ENCODE measurements at places on chromosomes 13 and 19.

DNA sequence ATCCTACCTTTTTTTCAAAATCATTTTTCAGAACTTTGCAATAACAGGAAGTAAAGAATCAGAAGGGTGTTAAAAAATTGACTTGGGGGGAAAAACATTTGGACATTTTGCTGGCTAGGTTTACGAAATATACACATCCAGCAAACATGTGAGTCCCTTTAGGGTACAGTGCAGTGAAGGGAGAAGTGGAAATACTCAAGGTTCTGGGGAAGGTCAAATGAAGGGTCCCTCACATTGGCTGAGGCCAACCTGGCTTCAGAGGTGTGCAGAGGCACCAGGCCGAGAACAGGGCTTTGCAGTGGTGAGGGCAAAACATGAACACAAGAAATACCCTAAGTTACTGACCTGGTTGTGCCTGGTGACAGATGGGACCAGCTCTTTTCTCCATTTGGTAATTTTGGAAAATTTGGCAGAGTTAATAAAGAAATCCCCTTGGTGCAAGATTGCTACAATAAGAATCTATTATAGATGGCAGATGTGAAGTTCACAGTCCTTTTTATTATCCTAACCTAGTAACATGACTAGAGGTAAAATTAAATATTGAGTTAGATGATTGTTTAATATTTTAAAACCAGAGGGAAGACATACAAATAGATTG, 1.5 kb upstream of the UPF3A start:
- DNase-seq: no peak

GRCh38 chr13:94435604-94436226, 43.8 kb downstream of the DCT start:
- peak; percentile 60 for DNase-seq

DNA sequence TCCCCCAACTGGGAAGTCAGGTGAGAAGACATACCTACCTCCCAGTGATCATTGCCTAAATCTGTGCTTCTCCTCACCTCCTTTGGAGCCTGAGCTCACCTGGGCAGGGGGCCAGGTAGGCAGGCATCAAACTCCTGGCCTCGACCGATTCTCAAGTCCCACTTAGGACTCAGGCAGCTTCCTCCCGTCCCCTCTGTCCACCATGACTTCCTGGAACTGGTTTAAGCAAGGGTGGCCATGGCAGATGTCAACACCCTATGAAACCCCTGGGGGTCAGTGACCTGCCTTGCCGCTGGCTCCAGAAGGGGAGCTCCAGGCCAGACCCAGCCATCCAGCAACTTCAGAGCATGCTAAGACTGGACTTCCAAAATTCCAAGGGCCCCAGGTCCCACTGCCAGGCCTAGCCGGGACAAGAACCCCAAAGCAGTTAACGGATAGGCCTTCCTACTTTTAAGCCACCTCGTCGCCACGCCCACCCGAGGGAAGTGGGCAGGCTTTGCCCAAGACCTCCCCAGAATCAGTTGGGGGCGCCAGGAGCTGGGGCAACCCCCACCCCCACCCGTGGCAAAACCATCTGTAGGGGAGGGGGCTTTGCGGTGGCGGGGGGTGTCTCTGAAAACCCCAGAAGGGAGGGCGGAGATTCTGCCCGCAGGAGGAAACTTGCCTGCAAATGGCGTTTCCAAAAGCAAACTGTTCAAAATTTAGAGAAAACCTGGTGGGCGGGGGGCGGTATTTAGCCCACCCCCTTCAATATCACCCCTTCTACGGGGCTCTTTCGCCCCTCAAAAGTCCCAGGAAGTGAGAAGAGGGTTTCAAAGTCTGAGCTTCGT, 657 bp downstream of the PLIN3 start:
- peak; percentile 44 for DNase-seq

DNA sequence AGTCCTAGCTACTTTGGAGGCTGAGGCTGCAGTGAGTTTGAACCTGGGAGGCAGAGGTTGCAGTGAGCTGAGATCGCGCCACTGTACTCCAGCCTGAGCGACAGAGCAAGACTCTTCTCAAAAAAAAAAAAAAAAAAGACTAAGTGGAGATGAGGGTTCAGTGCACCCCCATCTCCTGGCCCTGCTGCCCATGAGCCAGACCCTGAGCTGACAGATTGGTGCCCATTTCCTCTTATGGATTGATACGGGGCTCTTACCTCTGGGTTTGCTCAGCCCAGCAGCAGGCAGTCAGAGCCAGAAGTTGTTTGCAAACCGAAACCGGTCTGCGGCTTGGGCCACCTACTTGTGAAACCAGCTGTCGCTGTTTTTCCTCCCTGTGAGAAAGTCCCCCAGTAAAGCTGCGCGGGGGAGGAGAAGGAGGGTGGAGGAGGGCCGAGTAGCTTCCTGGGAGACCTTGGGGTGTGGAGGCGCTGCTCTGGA, 36.9 kb downstream of the ARRDC2 start:
- DNase-seq: no peak

- DNase-seq: no peak
Observed at GRCh38 chr13:99383511-99383921, 76.3 kb upstream of the GPR183 start.

- no peak for DNase-seq
Observed at GRCh38 chr19:571566-571974, 826 bp upstream of the BSG start.

- DNase-seq: peak; percentile 74
Observed at GRCh38 chr19:6235031-6235951, 44.5 kb downstream of the MLLT1 start.

- DNase-seq: peak; percentile 3
Observed at GRCh38 chr13:66322193-66322740, 907.9 kb downstream of the PCDH9 start.

DNA sequence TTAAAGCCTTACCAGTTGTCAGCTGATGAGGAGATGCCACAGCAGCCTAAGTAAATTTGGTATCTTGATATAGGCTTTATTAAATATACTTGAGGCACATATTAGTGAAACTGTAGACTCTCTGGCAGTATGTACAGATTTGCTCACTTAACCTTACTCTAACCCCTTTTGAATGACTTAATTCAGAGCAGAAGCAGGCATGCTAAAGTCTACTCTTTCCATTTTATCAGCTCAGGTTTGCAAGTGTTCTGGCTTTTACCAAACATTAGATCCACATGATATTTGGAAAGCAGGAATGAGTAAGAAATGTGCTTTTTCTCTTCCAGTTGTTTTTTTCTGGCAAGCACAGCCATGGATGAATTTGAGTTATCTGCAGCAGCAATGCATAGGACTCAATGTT, 541.0 kb upstream of the PCDH9 start:
- DNase-seq: peak; percentile 67

- DNase-seq: no peak
Observed at GRCh38 chr19:4393947-4394590, 6.3 kb downstream of the SH3GL1 start.

GRCh38 chr13:53188120-53188519, 159.5 kb downstream of the OLFM4 start:
- no peak for DNase-seq

- DNase-seq: no peak
Observed at GRCh38 chr19:7788933-7789323, 25.9 kb downstream of the CLEC4M start.

DNA sequence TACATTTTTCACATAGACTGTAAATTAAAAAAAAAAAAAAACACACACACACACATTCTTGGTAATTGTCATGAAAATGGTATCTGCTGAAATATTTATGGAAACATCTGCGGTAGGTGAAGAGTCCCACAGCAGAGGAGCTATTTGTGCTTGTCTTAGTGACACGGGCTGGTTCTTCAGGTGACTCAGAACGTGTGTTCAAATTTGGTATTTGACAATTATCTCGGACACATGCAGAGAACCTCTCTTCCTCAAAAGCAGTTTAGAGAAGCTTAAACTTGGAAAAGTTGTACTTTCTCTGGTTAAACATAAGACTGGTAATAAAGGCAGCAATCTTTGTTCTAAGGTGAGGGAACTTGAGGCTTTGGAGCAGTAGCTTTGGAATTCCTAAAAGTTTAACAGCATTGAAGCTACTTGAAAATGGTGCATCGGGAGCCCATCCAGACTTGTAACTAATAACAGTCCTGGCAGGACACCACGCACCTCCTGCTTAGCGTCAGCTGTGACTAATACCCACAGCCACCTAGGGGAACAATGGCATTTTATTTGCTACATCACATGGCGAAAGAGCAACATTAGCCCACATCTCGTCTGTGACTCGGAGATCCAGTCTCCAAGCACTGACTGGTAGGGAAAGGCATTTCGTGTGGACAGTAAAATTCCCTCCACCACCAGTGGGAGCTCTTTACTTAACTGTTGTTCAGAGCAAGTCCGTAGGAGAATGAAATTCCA, 1505.1 kb upstream of the SLC10A2 start:
- peak; percentile 48 for DNase-seq

DNA sequence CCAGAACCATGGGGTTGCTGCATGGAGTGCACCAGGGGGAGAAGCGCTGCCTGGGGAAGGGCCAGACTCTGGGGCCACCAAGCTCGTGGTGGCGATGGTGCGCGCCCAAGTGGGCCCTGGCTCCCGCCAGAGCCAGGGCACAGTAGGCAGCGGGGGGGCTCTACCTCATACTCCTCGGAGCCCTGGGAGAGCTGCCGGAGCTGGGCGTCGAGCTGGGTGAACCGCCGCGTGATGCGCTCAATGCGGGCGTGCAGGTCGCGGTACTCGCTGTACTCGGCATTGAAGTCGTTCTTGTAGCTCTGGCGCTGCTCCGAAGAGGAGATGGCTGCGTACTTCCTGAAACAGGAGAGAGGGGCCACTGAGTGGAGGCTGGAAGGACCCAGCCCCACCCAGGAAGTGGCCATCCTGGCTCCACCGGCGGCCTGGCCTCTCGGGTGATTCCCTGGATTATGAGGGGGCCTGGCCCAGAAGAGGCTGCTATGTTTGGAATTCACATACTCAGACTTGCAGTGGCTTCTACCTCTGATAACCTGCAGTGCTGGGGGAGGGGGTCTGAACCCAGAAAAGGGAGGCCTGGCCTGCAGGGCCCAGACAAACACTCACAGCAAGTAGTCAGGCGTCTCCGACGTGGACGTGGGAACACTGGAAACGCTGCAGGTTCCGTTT, 8.3 kb upstream of the ISYNA1 start:
- DNase-seq: no peak

- DNase-seq: no peak
Observed at GRCh38 chr13:30918662-30919405, 12.8 kb downstream of the MEDAG start.

GRCh38 chr19:45041125-45041524, 2.3 kb downstream of the CLASRP start:
- no peak for DNase-seq

GRCh38 chr13:74206061-74206561, 71.9 kb upstream of the KLF12 start:
- no peak for DNase-seq

DNA sequence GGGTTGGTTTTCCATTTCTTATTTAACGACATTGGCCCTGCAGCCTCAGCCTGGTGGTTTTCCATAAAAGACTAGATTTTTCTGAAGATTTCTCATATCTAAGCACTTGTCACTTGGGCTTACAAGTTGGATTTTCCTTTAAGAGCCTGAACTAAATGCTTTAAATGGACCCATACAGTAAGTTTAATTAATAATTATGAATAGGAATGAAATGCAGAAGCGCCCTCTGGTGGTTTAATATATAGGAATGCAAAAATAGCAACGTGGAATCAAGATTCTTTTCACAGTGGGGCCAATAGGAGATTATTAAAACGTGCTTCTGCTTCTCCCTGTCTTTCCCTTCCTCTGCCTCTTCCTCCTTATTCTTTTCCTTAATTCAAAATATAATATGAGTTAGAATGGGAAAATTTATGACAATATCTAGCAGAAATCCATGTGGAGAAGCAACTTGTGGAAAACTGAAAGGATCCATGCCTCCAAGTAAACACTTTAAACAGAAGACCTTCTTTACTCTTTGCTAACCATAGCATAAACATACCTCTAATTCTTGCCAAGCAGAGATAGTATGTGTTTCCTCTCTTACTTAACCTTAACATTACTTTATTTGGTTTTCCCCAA, 324.0 kb downstream of the GPC5 start:
- peak; percentile 36 for DNase-seq

DNA sequence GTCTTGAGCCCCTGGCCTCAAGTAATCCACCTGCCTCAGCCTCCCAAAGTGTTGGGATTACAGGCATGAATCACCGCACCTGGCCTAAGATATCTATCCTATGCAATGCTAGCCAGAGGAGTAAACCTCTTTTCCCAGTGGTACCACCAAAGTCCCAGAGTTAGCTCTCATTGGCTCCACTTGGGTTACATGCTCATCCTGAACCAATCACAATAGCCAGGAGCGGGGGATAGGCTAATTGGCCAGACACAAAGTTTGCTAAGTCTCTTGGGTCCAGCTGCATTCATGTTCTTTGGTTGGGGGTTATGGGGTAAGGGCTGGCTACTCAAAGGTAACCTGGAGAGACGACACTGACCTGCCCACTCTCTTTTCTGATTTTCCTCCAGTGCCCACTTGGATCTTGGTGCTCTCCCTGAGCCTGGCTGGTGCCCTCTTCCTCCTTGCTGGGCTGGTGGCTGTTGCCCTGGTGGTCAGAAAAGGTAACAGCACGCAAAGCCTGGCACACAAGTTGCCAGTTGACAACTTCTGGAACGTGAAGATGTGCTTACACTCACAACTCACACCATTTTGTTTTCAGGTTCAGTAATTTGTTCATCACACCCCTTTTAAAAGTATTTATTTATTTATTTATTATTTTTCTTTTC, 7.8 kb downstream of the C19orf38 start:
- peak; percentile 48 for DNase-seq

DNA sequence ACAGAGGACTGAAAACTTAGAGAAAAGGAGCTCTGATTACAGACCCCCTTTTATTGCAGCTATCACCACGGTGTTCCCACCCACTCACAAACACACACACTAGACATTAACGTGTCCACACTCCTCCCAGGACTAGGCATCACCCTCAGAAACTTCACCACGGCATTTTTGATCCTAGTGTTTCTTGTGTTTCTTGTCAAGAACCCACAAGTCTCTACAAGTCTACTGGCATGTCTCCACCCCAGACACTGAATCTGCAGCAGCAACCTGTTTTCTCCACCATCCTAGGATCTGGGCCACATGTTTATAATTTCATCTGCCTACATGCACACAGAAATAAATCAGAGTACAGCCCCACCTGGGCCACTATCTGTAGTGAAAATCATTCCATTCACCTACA, 4.3 kb downstream of the ZNF486 start:
- no peak for DNase-seq

DNA sequence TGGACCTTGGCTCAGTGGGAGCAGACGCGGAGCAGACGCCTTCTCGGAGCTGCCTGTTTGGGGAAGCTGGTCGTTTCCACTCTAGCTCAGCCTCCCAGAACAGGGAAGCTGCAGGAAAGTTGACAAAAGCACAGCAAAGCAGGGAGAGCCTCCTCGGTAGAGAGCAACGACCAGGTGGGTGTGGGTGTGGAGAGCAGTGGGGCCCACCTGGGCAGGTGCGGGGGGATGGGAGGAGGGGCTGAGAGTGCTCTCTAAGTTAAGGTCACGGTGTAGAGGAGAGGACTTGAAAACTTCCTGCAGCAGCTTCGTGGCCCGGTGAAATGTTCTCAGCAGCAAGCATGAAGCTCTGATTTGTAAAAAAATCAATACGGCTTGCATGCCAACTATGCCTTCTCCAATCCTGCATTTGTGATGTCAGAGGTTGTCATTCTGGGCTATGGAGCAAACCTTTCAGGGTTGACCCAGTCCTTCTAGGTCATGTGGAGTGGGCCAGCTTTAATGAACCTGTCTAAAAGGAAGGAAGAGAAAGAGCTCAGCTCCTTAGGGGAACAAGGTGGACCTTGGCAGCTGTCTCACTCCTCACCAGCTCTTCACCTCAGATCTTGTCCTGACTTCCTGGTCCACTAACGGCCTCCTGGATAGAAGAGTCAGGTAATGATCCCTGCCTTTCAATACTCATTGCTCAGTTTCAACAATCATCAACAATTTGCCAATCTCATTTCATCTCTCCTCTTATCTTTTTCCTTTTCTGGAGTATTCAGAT, 85.8 kb upstream of the UBL3 start:
- DNase-seq: no peak

- DNase-seq: no peak
Observed at GRCh38 chr13:35857769-35858168, 273.4 kb downstream of the DCLK1 start.

Measured in SK-N-SH (cell line).